ENCODE measurements at places on chromosomes 1 and 21.
A peak's percentile ranks its signal among the peaks of the same experiment; 100 is the strongest.

DNA sequence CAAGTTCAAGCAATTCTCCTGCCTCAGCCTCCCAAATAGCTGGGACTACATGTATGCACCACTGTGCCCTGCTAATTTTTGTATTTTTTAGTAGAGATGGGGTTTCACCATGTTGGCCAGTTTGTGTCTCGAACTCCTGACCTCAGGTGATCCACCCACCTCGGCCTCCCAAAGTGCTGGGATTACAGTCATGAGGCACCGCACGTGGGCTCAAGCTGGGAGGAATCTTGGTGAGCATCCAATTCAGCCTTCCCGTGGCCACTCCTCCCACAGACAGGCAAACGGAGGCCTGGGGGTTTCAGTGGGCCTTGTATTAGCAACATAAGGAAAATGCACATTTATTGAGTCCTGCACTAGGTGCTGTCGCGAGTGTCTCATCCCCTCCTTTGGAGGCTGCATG is 24.5 kb upstream of the VWA5B1 start:
- no peak for DNase-seq

DNA sequence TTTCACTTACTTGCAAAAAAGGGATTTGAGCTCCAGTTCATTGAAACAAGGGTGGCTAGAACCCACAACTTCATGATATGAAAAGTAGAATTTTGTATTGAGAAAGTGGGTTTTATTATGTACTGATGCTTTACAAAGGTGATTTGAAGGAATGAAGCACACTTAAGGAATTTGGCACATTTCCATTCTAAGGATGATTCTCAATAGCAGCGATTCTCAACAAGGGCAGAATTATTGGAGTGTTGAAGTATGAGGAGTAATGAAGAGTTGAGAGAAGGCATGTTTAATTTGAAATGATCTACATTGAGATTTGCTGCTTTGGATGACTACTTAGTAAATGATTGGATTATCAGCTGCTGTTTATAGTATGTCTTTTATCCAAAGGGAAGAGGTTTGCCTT is 54.7 kb downstream of the FNBP1L start:
- no peak for DNase-seq

DNA sequence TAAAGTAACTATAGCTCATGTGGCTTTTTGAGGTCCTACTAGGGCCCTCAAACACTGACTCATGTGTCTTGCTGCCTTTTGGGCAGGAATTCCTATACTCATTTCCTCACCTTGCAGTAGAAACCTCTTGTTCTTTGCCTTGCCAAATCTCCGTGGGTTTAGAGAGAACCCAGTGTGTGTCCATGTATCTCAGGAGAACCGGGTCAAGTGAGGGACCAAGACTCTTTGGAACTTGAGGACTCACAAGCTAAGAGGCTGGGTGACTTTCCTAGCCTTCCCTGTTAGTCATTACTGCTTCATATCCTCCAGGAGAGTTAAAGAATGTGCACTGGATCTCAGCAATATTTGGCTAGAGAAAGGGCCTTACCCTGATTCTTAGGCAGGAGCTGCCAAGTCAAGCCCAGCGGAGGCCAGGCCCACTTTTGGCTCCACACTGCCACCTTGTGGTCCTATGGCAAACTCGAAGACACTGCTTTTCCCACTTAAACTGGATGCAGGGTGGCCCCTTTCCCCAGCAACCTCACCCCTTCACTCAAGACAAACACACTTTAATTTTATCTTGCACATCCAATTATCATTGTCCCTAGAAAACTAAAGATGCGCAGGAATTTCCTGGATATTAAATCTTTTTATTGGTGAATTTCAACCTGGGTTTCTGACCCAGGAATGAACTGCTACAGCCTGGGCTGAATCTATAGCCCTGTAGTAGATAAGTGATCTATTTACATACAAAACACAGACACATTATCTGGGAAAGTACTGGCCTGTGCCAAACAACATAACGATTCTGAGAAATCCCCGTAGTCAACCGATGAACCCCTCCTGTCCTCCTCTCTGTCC is 10.6 kb downstream of the AVPR1B start:
- peak; percentile 80 for DNase-seq

DNA sequence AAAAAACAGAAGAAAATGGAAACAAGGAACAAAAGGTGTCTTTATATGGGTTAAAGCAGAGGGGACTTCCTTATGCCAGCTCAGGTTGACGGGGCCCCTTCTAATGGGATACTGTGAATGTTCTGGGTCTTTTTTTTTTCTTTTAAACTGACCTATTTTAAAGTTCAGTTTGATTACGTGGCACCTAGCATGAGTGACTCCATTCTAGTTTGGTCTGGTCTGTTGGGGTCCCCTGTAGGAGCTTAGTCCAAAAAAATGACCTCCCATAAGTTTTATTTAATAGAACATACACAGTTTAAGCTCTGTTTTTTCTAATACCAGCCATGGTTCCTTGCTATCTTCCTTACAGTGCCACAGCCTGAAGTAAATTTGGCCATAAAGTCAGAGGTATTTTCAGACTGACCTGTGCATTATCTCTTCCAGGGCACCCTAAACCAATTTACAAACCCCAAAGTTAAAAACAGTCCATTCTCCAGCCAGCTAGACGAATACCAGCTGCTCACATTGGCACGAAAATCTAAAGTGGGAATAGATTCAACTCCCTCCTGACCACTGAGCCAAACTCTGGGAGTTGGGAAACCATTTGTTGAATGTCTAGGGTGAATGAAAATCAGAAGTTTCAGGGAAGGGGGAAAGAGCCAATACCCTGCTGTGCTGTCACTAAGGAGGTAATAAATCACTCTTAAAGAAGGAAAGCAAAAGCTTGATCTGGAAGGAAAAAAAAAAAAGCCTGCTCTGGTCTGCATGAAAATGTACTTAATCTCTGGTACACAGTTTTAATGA is 42.4 kb downstream of the AKNAD1 start:
- DNase-seq = no peak

DNA sequence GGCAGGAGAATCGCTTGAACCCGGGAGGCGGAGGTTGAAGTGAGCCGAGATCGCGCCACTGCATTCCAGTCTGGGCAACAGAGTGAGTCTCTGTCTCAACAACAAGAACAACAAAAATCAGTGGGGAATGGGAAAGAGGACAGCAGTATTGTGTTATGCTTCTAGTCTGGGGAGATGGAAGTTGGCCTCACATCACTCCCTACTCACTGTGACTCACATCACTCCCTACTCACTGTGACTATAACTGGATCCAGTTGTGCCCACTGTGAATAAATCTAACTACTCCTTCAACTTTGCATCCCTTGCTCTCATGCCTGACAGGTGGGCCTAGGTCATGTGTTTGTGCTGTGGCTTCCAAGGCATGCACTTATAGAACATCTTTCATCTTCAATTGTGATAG is 285.4 kb upstream of the USP24 start:
- DNase-seq = no peak

DNA sequence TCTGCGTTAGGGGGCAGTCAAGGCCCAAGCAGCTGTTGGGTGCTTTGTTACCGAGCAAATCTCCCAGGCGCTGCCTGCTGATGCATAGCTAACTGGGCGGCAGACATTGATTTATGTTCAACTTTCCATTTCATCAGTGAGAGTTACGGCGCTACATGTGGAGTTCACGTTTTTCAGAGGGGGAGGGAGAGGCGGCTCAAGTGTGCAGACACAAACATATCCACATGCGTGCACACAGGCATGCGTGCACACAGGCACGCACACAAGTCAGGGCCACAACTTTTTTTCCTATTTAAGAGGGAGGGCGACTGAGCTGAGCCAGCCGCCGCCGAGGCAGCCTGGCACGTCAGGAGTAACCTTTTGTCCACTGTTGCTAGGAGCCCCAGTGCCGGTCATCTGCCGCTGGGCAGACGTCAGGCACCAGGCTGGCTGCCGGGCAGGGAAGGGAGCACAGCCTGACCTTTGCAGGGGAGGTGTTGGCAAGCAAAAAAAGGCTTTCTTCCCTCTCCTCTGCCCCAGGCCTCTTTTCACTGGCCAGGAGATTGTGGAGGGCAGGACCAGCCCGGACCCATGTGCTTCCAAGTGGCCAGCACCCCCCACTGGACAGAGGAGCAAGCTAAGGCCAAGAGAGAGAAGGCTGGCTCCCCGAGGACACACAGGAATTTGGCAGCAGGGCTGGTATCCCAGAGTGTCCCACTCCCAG is 73.3 kb downstream of the MRPL37 start:
- peak; percentile 61 for DNase-seq

- DNase-seq = no peak
Measured at GRCh38 chr1:45922813-45923212, 119.4 kb downstream of the MAST2 start.

- no peak for DNase-seq
Measured at GRCh38 chr1:31980835-31981455, 32.7 kb upstream of the KHDRBS1 start.

DNA sequence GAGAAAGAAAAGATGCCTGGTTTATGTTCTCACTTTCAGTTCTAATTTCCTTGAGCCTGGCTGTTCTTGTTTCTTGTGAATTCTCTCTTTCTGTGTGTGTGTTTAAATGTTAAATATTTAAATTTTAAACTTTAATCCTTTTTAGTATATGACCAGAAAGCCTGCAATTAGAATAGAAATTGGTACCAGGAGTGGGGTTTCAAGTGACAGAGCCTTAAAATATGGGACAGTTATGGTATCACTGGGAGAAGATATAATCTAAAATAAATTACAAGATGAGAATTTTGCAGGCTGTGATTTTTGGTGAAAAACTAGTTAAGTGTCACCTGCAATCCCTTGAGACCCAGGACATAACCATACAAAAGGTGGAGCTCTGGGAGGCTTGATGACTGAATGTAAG is 81.4 kb downstream of the SYT6 start:
- no peak for DNase-seq

DNA sequence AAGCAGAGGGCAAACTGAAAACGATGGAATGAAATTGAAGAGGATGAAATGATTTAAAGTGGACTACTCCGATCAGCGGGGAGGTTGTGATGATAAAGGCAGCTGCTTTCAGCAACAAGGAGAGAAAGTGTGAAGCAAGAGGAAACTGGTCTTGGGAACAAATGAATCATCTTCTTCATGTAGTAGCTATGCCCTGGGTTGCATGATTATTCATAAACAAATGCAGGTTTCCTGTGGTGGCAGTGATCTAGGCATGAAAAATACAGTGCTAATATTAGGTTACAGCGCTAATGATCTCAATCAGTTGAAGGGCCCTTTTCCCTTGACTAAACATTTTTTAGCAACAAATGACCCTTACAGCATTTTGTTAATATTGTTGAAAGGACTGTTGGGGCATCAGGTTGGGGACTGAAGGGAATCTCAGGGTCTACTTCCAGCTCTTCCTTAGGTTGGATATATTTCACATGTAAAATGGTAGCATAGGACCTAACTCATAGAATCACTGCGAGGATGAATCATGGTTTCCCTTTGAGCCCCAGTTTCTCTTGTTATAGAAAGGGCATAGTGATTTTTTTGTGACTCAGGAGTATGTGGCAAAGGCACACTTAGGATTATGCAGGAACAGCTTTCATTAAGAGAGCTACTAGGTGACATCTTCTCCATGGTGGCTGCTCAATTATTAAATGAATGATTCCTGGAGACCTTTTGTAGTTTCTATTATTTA is 1.9 kb upstream of the ZFYVE9 start:
- DNase-seq = no peak

DNA sequence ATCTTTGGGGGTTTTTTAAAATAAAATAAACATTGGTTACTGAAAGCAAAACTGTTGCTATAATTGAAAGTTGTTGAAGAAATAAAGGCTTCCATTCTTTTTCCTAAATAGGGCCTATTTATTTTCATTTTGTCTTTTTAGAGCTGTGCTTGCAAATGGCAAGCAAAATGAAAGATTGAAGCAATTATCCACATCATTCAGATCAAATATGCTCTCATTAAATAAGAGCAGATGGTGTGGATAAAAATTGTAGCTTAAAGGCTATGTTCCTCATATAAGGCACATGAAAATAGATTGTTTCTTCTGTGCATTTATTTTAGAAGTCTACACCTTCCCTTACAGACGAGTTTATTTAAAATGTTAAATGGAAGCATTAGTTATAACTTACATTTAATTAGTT is 1317.7 kb downstream of the MRPL39 start:
- no peak for DNase-seq

DNA sequence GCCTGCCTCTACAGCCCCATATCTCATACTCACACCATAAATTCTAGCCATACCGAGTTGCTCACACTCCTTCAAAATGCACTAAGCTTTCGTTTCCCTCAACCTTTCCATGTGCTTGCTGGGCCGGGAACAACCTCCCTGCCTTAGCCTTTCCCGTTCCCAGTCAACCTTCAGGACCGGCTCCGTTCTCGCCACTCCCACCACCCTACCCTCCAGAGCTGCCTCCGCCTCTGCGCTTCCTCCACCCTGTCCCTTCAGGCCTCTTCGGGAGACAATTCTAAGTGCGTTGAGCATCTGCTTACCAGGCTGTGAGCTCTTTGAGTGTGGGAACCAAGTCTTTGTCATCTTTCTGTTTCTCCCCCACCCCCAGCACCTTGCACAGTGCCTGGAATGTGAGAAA is 31.6 kb downstream of the KCNN3 start:
- no peak for DNase-seq

- DNase-seq = peak; percentile 56
Measured at GRCh38 chr1:55813618-55814017, 598.5 kb upstream of the USP24 start.

- peak; percentile 14 for DNase-seq
Measured at GRCh38 chr1:86156566-86157455, at the start of gene COL24A1. TSS of gene COL24A1 (minus strand) at chr1:86156772. CDS start at chr1:86156396, 376 bp downstream.

GRCh38 chr1:18351735-18352134 is 129.0 kb upstream of the KLHDC7A start:
- no peak for DNase-seq

DNA sequence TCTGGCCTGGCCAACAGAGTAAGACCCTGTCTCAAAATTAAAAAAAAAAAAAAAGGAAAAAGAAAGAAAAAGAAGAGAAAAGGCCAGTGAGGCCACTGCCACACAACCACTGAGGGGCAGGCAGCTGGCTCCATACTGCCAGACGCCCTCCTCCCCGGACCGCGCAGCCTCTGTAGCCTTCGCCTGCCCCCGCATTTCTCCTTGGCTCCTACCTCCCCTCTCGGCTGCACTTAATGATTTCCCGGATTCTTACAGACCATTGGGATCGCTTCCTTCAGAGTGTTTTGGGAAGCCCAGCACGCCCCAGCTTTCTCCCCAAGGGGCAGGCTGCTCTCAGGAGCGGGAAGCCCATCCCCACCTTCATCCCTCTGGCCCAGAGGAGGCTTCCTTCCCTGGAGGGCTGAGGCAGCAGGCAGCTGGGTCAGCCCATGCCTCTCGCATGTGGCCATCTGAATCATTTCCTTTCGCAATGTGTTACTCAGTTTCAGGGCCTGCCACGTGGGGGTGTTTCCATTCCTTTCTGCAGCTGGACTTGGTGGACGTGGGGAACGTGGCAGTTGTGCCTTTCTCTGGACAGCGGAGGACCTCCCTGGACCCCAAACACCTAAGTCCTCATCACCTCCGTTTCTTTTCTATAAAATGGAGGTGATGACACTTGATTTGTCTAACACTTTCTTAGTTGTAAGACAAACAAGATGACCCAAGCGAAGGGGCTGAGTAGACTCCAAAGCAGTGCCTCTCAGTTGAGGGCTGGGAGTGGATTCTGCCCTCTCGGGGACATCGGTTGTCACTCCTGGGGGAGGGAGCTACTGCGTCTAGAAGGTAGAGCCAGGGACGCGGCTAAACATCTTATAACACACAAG is 2.3 kb downstream of the SLC2A5 start:
- peak; percentile 53 for DNase-seq

- peak; percentile 64 for DNase-seq
Measured at GRCh38 chr1:162196387-162196786, 126.9 kb downstream of the NOS1AP start.
